ENCODE measurements at places on chromosomes 2 and 18.

- DNase-seq: no peak
Observed at GRCh38 chr2:215664847-215665525, 229.1 kb upstream of the FN1 start.

DNA sequence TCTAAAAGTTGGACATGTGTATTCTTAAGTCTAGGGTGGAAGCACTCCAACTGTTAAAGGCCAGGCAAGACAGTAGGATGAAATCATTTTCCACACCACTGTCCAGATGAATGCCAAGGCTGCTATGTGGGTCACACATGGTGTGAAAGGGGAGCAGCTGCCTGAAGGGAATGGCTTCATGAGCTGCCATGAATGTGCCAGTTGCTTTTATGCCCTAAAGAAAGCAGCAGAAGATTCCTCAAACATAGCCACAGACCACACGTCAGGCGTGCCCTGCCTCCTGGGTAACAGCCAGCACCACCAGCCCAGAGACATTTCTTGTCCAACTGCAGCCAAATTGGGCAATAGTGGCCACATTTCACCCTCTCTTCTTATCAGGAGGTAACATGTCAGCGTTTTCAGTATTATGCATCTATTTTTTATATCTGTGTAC, 130.2 kb downstream of the MTCL1 start:
- no peak for DNase-seq

- no peak for DNase-seq
Observed at GRCh38 chr2:158094487-158095092, 7.1 kb upstream of the UPP2 start.

GRCh38 chr2:241153616-241154015, 3.3 kb downstream of the PPP1R7 start:
- no peak for DNase-seq

- DNase-seq: no peak
Observed at GRCh38 chr2:16182841-16183240, 242.5 kb downstream of the MYCN start.
